Urinary bladder (tissue), 4 donors: ENCODE measurements at places on chromosomes 11 and 22.

- DNase-seq, result no peak
Measured at GRCh38 chr22:30309951-30310741, 16.6 kb downstream of the TBC1D10A start.

DNA sequence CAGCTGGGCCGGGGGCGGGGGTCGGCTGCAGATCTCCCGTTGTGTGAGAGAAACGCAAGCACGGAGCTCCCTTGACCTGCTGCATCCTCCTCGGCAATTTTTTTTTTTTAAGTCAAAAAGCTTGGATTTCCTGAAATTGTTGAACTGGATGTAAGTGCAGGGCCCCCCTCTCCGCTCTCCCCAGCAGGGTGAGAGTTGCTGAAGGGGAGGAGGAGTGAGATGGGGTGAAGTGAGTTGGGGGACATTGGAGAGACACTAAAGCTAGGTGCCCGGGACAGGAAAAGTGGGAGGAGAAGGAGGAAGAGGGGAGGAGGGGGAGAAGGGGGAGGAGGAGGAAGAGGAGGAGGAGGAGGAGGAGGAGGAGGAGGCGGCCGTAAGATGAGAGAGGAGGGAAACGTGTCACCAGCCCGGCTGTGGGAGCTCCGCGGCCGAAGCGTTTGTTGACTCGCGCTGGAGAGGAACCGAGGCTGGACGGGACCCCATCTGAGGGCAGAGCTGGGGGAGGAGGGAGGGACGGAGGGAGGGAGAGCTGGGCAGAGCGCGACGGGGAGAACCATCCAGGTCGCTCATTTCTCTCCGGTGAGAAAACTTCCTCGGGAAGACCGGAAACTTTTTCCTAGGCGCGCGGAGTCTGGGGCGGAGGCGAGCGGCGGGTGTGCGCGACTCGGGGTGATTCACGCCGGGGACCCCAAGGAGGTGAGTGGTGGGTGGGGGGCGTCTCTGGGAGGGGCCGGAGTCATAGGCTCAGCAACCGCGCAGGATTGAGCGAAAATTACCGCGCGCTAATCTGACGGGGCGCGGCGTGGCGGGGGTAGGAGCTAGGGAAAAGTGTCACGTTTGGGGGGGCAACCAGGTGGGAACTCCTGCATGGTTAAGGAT lies 80.2 kb downstream of the PRR5L start:
- no peak for DNase-seq

GRCh38 chr22:35891442-35891841 lies 137.2 kb downstream of the RBFOX2 start:
- no peak for DNase-seq

GRCh38 chr11:74641289-74641688 lies 48.9 kb downstream of the POLD3 start:
- no peak for DNase-seq
